ENCODE measurements at places on chromosomes 12 and 14.

DNA sequence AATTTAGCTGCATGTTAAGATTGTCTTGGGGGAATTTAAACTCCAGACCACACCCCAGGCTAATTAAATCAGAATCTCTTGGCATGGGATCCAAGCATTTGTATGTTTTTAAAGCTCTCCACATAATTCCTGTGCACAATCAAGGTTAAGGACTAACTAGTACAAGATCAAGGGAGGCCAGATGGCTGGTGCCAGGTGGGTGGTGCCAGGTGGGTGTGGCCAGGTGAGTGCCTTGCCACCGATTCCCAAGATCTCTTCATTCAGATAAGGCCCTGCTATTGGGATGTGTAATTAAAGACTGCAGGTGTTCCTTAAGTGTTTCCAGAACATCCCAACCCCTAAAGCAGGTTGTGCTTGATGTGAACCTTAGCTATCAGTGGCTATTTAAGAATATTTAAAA is 75.1 kb downstream of the NRXN3 start:
- DNase-seq: no peak

GRCh38 chr14:58455593-58456265 is 28.2 kb downstream of the KIAA0586 start:
- DNase-seq: no peak

DNA sequence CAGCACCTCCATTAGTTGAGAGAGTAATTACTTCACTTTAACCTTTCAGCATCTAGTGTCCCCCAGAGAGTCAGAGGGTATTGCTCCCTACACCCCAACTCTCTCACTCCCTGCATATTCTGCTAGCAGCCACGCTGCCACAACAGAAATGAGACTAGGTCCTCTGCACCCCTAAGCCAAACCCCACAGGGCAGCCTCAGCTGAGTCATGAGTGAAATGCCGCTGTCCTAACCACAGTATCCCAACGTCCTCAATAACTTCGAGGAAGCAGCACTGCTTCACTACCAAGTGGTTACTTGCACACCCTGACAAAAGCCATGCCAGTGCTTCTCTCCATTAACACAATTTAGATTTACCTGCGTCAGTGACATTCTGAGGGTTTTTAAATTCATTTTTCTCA is 6.9 kb upstream of the LYZ start:
- no peak for DNase-seq

DNA sequence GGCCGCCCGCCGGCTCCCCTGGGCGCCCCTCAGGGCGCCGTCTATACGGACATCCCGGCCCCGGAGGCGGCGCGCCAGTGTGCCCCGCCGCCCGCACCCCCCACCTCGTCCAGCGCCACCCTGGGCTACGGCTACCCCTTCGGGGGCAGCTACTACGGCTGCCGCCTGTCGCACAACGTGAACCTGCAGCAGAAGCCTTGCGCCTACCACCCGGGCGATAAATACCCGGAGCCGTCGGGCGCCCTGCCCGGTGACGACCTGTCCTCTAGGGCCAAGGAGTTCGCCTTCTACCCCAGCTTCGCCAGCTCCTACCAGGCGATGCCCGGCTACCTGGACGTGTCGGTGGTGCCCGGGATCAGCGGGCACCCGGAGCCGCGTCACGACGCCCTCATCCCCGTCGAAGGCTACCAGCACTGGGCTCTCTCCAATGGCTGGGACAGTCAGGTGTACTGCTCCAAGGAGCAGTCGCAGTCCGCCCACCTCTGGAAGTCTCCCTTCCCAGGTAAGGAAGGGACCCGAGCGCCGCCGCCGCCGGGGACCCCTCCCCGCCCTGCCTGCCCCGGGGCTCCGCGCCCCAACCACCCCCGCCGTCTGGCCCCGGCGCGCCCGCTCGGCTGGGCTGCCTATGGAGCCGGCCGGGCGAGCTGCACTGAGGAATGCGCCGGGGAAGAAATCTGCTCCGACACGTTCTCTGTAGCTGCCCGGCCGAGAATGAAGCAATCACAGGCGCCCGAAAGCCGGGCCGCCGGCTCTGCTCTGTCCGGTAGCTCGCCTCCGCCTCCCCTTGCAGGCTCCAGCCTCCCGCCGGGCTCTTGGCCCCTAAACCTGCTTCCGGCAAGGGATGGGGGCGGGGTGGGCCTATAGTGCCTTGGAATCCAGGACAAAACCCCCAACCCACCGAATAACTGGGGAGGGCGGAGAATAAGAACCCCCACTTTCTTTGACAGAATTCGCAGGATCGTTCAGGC is 794 bp downstream of the HOXC13 start:
- DNase-seq: peak; percentile 71

DNA sequence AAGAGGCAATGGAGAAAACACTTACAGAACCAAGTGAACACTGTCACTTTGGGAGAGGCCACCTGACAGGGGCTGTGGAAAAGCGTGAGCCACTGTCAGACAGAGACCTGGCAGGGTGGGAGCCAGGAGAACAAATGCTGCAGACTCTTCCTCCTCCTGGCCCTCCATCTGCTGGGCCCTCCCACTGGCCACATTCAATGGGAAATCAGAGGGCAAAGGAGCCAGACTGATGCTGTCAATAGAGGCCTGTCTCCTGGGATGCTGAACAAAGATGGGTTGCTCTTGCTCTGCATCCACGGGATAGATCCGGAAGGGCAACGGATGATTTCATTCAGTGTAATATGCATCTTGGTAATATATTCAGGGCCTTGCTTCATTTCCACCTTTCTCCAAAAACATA is 44.9 kb upstream of the BCAT1 start:
- no peak for DNase-seq
